ENCODE measurements at places on chromosomes 4 and X.

GRCh38 chr4:17168571-17168970 is 270.1 kb upstream of the LDB2 start:
- DNase-seq: no peak

DNA sequence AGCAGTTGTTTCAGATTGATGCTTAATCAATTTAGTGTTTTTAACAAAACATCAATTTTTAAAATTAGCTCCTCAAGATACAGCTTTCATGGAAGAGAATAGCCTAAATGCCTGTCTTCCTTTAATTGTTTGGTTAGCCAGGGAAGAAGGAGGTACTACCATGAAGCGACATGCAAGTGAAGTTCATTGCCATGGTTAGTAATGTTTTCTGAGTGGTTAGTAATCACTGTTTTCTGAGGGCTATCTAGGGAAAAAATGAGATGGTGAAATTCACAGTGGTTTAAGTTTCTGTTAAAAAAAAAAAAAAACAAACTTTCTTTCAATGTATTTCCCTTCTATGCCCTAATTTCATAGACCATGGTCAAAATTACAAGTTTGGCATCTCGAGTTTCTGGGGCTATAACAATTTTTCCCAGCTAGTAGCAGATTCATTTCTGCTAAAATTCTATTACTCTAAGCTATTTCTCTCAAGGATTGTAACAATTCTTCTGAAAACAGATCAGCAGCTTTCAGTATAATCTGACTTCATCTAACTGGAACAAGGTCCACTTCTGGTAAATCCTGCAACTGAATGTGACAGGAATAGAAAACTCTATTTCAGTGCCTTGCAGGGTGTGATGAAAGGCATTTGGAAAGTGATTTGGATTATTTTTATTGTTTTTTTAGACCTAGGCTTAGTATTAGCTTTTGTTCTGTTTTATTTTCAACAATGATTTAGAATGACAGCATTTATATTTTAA is 157.0 kb downstream of the PCDH18 start:
- no peak for DNase-seq

DNA sequence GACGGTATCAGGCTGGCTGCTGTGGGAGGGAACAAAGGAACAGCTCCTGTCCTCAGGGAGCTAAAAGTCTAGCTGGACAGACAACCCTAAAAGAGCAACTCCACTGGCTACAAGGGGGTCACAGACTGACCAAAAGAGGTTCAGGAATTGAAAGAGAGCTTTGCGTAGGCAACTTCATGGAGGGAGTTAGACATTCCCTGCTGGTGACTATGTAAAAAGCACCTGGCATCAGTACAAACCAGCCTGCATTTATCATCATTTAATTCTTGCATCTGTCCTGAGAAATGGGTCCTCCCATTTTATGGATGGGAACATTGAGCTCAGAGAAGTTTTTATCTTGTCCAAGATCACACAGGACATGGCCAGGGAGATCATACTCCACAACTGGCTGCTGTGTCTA is 1.4 kb upstream of the LGI2 start:
- DNase-seq: no peak

DNA sequence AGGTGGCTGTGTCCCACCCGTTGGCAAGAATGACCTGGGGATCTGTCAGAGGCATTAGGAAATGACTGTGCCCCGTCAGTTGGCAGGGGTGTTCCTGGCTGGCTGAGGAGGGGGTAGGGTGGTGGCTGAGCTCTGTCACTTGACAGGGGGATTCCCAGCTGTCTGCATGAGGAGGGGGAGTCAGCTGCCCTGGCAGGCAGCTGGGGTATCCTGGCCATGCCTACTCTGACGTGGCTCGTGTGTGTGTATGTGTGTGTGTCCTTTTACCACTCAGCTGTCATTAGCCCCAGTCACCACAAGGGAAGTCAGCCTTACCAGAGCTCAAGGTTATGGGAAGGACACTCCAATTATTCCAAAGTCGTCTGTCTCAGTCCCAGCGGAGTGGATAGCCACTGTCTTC is 93.2 kb downstream of the EFNB1 start:
- no peak for DNase-seq

GRCh38 chr4:75800972-75801371 is 76.6 kb downstream of the USO1 start:
- DNase-seq: no peak

DNA sequence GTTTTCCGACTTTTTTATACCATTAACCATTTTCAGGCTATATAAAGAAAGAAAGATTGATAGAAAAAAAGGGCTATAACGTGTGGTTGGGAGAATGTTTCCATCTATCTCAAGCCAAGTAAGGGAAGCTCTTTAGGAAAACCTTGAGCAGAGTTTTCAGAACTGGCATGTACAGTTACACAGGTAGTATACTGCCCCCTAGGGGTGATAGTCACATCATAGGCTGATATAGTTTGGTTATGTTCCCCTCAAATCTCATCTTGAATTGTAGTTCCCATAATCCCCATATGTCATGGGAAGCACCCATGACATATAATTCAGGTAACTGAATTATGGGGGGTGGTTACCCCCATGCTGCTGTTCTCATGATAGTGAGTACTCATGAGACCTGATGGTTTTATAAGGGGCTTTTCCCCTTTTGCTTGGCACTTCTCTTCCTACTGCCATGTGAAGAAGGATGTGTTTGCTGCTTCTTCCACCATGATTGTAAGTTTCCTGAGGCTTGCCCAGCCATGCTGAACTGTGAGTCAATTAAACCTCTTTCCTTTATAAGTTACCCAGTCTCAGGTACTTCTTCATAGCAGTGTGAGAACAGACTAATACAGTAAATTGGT is 186.8 kb downstream of the TMA16 start:
- DNase-seq: no peak

DNA sequence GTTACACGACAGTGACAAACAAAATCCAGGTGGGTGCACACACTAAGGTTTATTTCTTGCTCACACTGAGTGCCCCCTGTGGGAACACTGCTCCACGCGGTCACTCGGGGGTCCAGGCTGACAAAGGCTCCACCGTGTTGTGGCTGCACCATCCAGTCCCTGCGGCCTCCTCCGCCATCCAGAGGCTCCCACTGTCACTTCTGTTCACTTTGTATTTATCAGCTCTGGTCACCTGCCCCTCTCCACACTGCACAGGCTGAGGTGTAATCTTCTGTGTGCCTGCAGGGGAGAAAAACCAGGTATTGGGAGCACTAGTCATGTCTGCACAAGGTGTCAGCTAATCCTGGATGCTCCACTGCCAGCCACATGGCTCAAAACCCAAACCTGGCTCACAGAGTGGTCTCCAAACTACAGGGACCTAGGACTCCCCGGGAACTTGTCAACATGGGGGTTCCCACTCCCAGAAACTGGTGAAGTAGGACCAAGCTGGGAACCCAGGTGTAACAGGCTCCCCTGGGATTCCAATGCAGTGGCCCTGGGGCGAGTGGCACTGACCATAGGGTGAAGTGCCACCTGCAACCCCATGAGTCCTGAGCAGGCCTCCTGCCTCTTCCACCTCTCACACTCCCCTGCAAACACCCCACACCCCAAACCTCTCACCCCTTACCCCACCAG is 25.5 kb downstream of the HMX1 start:
- no peak for DNase-seq

DNA sequence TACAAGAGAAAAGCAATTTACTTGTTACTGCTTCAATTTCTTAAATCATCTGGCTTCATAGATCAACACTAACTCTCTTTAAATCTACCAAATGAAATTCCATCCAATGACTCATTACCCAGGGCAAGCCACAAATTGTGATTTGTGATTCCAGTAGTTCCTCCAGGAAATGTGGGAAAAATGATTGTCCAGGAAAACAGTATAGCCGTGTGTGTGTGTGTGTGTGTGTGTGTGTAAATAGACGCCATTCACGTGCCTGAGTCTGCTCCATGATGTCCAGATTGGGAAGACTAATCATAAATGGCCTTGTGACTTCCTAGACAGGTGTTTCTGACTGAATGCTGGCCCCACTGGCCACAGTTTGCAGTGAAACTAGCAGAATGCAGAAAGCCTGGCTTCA is 121.3 kb downstream of the HS6ST2 start:
- no peak for DNase-seq

GRCh38 chr4:99594818-99595217 is 20.2 kb downstream of the MTTP start:
- DNase-seq: no peak

DNA sequence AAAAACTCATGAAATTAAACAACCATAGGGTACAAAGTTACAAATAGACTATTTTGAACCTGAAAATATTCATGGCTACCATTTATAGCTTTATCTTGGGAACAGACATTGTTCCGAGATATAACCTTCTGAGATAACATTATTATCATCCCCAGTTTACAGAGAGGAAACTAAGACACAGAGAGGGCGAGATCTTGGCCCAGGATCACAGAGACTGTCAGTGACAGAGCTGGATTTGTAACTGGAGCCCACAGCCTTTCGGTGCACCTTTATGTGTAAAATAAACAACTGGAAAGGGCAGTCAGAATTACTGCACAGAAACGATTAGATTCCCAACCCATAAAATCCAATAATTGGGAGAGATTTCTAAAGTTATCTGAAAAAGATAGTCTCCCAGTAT is 28.4 kb downstream of the KLF3 start:
- DNase-seq: no peak

DNA sequence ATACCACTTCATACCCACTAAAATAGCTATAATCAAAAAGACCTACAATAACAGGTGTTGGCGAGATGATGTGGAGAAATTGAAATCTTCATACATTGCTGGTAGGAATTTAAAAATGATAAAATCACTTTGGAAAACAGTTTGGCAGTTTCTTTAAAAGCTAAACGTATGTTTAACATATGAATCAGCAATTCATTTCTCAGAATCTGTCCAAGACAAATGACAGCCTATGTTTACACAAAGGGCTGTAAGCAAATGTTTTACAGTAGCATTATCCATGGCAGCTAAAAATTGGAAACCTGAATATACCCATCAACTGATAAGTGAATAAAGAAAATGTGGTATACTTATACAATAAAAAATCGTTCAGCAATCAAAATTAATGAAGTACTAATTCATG is 33.0 kb upstream of the ABCG2 start:
- DNase-seq: no peak

DNA sequence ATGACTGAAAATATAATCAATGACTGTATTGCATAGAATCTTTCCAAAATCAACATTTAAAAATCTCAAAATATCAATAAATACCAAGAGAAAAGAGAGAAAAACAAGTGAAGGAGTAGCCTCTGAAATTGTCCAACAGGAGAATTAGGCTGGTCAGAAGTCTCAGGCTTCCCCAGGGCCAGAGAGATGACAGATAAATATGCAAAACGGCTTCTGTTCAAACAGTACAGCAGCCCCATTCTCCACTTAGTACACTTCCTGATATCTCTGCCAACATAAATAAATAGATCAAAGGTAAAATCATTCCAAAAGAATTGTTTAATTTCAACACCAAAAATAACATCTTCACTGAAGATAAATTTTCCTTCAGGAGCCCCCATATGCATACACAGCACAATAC is 204.7 kb upstream of the GABRA2 start:
- no peak for DNase-seq

GRCh38 chrX:7024850-7025249 is 122.7 kb upstream of the STS start:
- no peak for DNase-seq
